ENCODE measurements at places on chromosomes 13 and 19. TPM values are rescaled to one million over a fixed set of nuclear protein-coding genes. Genes with fewer than 3 reads are reported as not detected.

Gene SOX1
- polyA plus RNA-seq = not detected

Gene RABAC1
- 140 TPM for polyA plus RNA-seq

Gene KLF1
- not detected for polyA plus RNA-seq

Gene RINL
- 7.2 TPM for polyA plus RNA-seq

Gene C2CD4C
- polyA plus RNA-seq = 0.79 TPM

Gene HPN
- polyA plus RNA-seq = 1.5 TPM

Gene ZNF497
- 0.27 TPM for polyA plus RNA-seq

Gene LIM2
- polyA plus RNA-seq = not detected

Gene DCLK1
- polyA plus RNA-seq = 5.1 TPM

Gene ZFP36
- 203 TPM for polyA plus RNA-seq

Gene ZNF112
- 2.6 TPM for polyA plus RNA-seq

Gene AP1M2
- 0.09 TPM for polyA plus RNA-seq

Gene KLK15
- not detected for polyA plus RNA-seq

Gene ZNF443
- polyA plus RNA-seq = 1.7 TPM

GRCh38 chr13:75216038-75216437 lies 265.9 kb downstream of the TBC1D4 start:
- no peak for DNase-seq

- peak; percentile 52 for DNase-seq
Observed at GRCh38 chr19:51367255-51367564, 1.0 kb upstream of the ETFB start.

DNA sequence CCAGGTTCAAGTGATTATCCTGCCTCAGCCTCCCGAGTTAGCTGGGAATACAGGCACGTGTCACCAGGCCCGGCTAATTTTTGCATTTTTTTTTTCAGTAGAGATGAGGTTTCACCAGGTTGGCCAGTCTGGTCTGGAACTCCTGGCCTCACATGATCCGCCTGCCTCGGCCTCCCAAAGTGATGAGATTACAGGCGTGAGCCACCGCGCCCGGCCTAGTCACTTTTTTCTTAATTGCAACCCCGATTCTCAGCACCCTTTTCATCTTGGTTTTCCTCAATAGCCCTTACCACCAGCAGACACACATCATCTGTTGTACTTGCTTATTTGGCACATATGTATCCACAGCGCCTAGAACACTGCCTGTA lies 550 bp upstream of the GPI start:
- DNase-seq = no peak

DNA sequence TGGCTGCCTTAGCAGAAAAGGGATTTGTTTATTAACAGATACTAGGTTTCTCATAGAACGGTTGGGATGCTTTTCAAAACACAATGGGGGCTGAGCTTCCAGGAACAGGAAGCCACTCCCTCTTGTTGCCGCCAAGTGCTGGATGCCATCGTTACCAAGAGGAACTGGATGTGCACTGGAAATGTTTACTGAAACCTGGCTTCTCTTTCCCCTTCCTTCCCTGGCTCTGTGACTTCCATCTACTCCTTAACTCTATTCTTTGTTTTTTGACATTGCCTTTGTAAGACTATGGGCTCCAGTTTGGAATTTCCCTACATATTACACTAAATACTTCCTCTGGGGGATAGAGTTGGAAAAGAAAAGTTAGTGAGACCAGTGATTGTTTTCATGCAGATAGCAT lies 11.7 kb upstream of the KL start:
- DNase-seq = peak; percentile 75

DNA sequence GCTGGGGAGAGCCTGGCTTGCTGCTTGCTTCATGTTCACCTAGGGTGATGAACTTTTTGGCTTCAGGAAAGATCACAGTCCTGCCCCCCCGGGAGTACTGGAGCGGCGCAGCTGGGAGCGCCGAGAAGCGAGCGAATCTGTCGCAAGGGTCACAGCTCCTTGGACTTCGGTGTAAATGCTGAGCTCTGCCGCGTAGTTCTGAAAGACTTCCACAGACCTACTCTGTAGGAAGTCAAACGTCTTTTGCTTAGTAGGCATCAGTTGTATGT lies 2.7 kb downstream of the ING1 start:
- DNase-seq = peak; percentile 56

DNA sequence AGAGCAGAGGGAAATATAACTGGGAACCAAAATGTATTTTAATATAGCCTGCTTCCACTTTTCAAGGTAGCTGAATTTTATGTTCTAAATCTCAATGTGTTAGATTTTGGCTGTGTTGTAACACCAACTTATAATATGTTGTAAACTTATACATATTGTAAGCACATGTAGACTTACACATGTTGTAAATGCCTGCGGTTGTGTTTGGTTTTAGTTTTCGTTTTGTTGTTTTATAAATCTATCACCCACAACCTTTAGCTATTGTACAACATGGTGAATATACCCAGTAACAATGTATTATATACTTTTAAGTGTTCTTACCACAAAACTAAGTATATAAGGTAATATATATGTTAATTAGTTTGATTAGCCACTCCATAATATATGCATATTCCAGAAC lies 15.6 kb downstream of the KCTD4 start:
- DNase-seq = no peak

- peak; percentile 29 for DNase-seq
Observed at GRCh38 chr19:54458648-54459281, 4.8 kb downstream of the LENG9 start.

- DNase-seq = no peak
Observed at GRCh38 chr19:43804432-43804831, 2.2 kb upstream of the LYPD5 start.

DNA sequence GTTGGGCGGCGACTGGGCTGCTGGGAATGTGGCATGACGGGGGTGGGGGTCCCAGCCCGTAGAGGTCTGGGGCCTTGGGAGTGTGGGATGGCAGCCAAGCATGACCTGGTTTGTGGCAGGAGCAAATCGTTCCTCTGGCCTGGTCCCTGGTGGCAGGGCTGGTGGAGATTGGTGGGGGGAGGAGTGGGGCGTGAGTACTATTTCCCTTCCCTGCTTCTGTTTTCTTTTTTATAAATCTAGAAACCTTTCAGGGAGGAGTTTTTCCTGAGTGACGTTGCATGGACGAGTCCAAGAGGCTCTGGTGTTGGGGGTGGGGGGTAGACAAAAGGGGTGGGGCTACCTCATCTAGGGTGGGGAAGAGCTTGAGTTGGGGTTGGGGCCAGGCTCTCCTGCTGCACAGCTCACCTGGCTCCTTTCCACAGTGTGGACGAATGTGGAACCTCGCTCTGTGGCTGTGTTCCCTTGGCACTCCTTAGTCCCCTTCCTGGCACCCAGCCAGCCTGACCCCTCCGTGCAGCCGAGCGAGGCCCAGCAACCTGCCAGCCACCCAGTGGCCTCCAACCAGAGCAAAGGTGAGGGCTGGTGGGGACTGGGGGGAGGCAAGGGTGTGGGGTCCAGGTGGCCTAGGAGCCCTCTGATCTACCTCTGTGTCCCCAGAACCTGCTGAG lies 15.4 kb upstream of the PRR19 start:
- DNase-seq = peak; percentile 86

- DNase-seq = no peak
Observed at GRCh38 chr13:76804801-76805200, 81.4 kb downstream of the KCTD12 start.

DNA sequence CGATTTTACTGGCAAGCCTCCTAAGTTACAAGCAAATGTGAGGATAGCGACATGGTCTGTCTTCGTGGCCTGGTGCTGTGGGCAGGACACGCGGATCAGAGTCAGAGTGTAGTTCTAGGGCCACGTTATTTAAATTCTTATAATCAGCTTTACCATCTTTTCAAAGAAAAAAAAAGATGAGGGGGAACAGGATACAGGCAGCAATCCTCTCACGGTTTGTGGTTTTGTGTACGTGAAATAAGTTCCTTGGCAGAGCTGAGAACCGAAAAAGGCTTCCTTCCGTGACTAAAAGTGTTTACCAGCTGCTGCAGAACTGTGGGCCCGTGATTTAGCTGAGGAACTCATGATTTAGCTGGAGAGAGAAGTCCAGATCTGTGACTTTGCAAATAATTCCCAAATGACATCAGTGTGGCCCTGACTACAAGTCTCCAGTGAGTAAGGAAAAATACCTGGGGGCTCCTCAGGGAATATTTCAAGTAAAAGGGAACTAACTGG lies 27.2 kb downstream of the RCBTB2 start:
- DNase-seq = no peak

DNA sequence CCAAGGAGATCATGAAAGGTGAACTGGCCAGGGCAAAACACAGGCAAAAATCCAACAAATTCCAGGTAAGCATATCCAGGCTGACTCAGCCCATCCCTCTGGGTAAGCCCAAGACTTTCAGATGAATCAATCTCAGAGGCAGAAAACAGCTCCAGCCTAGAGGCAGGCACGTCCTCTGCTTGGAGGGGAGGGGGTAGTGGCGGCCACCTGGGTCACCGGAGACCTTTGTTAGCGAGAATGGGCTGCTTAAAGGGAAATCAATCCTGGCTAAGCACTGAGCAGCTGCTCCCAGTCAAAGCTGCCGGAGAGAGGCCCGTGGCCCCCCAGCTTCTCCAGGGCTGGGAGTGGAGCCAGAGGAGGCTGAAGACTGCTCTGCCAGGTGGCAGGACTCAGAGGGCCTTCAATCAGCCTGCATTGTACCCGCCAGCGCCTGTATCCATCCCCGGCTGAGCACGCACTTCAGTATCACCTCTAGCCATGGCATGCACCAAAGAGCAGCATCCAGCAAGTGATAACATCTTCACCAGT lies 48.2 kb downstream of the PIN1 start:
- peak; percentile 66 for DNase-seq

DNA sequence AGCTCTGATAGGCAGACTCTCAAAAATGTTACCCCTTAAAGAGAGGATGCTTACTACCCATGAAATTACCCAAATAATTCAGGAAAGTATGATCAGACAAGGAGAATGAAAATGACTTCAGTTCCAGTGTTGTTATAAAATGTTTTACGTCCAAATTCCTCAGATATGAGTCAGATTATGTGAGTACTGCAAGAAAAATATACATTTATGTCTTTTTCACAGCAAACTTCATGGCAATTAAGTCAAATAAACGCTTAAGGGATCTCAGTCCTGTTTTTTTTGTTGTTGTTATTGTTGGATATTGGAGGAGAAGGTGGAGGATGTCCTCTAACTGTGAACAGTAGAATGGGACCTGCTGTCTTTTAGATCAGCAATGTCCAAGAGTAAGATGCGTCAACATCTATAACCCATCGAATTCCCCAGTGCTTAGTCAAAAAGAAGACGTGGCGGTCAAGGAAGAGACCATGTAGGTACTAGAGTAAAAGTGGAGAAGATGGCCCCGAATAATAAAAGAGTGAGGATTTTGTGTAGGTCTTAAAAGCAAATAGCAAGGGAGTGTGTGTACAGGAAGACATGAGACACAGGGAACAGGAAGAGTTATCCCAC lies 215.4 kb upstream of the IRS2 start:
- no peak for DNase-seq

GRCh38 chr13:49540552-49540951 lies 44.8 kb downstream of the PHF11 start:
- no peak for DNase-seq

DNA sequence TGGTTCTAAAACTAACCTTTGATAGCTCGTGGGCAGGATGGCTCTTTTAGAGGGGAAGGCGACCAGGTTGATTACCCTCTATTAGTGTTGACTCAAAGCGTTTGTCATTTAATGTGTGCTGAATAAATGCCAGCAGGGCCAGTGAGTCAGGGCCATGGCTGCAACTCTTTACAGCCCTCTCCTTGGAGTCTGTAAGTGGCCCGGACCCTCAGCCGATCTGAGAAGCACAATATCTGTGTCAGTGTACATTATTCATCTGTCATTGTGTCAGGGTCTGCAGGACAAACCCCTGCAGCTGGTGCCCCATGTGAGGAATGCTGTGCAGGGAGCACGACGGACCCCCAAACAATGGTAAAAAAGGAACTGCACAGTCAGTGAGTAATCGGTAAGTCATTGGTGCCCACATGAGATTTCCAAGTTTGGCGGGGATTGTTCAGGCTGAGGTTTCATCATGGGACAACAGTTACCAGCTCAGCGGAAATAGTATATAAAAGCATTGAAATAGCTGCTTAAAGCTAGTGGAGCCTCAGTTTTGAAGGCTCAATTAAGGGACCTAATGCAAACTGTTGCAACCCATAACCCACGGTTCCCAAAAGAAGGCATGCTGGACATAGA lies 139.1 kb downstream of the ZNF675 start:
- DNase-seq = no peak

GRCh38 chr19:57110592-57111328 lies 9.0 kb upstream of the USP29 start:
- DNase-seq = no peak

GRCh38 chr19:45508417-45508860 lies 1.2 kb downstream of the VASP start:
- peak; percentile 78 for DNase-seq
